Breast epithelium (tissue), 4 donors: ENCODE measurements at places on chromosomes 13 and 19. TPM values are rescaled to one million over a fixed set of nuclear protein-coding genes. Genes with fewer than 3 reads are reported as not detected.
A peak's percentile ranks its signal among the peaks of the same experiment; 100 is the strongest.

DNA sequence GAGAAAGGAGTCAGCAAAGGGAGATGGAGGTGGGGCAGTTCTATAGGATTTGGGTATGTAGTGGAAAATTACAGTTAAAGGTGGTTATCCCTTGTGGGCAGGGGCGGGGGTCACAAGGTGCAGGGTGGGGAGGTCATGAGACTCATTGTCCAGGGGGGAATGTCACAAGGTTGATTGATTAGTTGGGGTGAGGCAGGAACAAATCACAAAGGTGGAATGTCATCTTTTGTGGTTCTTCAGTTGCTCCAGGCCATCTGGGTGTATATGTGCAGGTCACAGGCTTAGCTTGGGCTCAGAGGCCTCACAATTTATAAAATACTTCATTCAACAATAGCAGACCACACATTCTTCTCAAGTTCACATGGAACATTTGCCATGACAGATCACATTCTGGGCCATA, 109.6 kb downstream of the ATP11A start:
- no peak for DNase-seq
- H3K27me3 ChIP-seq = no peaks in the 10 kb centered on the region
- no peak overlapping the region for H3K4me3 ChIP-seq
- no peaks in the 10 kb centered on the region for H3K36me3 ChIP-seq
- H3K27ac ChIP-seq = no peak overlapping the region
- no peaks in the 10 kb centered on the region for H3K4me1 ChIP-seq

GRCh38 chr13:52061587-52061986, 37.1 kb downstream of the UTP14C start:
- no peak for DNase-seq
- no peaks in the 10 kb centered on the region for H3K27me3 ChIP-seq
- no peaks in the 10 kb centered on the region for H3K36me3 ChIP-seq
- H3K27ac ChIP-seq = peak overlapping the region; percentile 22
- H3K4me3 ChIP-seq = no peak overlapping the region

DNA sequence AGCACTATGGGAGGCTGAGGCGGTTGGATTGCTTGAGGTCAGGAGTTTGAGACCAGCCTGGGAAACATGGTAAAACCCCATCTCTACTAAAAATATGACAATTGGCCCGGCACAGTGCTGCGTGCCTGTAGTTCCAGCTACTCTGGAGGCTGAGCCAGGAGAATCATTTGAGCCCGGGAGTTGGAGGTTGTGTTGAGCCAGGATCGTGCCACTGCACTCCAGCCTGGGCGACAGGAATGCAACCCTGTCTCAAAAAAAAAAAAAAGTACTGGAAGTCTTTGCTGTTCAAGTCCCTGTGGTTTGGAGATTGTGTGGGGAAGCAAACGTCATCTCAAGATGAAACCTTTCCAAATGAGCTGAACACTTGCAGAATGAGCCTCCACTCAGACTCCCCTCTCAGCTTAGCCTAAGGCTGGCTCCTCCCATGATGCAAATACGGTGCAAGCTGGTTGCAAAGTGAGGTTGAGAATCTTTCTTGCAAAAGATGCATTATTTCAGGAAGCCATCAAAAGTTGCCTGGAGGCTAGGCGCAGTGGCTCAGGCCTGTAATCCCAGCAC, 46.2 kb downstream of the MYO9B start:
- no peak overlapping the region for H3K4me3 ChIP-seq
- DNase-seq = no peak
- H3K36me3 ChIP-seq = no peaks in the 10 kb centered on the region
- H3K4me1 ChIP-seq = peaks cover 7% of the 10 kb centered on the region
- H3K27me3 ChIP-seq = no peaks in the 10 kb centered on the region
- H3K27ac ChIP-seq = no peak overlapping the region

DNA sequence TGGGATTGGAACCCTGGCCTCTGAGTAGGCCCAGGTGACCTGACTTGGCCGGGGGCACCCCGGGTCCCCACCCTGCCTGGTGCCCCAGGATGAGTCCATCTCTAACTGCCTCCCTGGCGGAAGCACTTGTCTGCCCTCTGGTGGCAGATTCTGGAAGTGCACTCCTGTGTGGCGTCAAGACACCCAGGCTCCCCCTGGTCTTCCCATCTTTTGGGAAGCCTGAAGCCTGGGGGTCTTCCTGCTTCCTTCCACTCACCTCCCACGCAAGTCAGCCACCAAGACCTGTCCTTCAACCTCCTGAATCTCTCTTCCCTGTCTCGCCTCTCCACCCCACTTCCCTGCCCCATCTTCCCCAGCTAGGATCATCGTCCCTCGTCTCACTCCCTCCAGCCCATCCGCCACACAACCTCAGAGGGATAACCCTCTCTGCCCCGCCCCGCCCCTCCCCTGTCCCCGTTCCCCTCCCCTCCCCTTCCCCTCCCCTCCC, 7.4 kb downstream of the RABAC1 start:
- H3K27me3 ChIP-seq = no peaks in the 10 kb centered on the region
- H3K27ac ChIP-seq = no peak overlapping the region
- DNase-seq = peak; percentile 42
- no peaks in the 10 kb centered on the region for H3K36me3 ChIP-seq

Gene ZNF835
- 7.0 TPM for total RNA-seq

Gene FOXA3
- not detected for total RNA-seq
